GOT3 (cell line): ENCODE measurements at places on chromosomes 7 and 10.

GRCh38 chr7:22193450-22193983 lies 163.4 kb downstream of the RAPGEF5 start:
- DNase-seq: no peak

DNA sequence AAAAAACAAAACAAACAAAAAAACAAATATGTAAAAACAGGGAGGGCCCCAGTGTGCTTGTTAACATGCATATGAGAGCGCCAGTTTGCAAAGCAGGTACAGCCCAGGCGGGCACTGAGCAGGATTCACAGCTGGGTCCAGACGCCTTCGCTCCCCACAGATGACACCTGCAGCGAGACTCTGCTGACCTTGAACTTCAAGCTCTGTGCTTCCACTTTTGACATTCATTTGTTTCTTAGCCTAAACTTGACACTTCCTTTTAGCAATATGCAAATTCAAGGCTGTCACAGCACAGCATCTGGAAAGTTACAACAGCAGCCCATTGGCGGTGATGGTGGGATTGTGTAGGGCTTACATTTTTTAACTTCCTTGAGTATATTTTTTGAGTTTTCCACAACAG lies 88.8 kb upstream of the TNS3 start:
- DNase-seq: no peak

DNA sequence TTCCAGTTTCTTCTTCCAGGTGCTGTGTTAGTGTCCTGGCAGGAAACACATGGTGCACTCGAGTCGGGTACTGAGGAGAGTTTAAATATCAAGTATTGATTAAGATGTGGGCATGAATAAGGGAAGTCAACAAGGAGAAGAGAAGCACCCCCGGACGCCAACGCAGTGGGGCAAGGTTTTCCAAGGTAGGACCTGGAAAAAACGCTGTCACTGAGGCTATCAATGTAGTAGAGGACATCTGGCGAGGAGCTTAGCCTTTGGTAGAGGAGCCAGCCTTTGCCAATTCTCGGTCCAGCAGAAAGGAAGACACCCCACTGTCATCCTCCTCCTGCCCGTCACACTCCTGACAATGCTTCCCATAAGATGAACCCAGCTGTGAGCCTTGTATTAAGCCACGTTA lies 159.6 kb downstream of the TEX36 start:
- no peak for DNase-seq

GRCh38 chr7:45001138-45001694 lies 1.2 kb downstream of the CCM2 start:
- DNase-seq: no peak

GRCh38 chr10:20658158-20658557 lies 239.0 kb downstream of the NEBL start:
- DNase-seq: no peak

GRCh38 chr7:1920266-1920681 lies 250.2 kb downstream of the ELFN1 start:
- DNase-seq: no peak

DNA sequence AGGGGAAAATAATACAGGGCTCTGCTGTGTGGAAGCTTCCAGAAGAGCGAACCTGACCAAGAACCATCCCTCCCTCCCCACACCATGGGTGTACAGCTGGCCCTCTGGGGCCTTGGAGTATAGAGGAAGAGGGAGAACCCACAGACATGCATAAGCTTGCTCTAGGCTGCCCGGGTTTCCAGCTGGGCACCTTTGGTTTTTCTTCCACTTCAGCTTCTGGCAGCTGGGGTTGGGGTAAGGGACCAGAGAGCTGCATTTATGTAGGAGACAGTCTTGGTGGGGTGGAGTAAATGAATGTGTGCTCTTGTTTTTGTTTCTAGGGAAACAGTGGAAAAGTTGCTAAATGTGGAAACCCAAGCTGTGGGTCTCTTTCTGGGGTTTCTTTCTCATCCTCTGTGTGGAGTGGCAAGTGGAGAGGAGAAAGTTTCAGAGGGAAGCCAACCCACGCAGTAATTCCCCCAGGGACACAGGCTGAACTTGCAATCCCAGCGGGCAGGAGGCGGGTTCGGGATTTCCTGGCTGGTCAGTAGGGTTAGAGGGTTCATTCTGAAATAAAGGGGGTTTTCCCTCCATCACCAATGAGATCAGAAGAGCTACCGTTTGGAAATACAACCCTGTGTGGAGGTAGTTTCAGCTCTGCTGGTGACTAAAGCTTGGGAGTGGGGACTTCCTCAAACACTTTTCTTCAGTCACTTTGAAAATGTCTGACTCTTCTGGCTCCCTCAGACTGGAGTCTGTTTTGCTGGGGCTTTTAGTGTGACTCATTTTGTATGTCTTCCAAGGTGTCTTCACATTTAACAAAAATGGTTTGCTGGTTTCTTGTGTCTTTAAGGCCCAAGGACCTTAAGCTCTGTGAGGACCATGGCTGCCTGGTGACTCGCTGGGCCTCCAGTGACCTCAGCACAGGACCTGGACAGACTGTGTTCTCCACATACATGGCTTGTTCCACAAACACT lies 22.2 kb upstream of the SRGN start:
- DNase-seq: no peak

DNA sequence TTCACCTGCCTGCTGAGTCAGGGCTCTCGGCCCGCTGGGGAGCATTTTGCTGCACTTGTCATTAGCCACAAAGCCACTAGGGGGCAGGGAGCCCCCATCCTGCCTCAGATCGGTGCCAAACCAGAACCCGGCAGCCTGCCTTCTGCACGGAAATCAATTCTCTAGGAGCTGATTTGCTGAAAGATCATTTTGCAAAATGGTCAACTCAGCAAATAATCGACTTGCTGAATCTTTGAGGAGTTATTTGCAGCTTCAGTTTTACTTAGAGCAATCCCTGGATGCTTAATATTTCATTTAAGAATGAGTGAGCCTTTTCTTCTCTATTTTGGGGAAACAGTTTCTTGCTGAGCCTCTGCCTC lies 1.7 kb upstream of the GIMAP8 start:
- DNase-seq: peak; percentile 38

GRCh38 chr10:104387130-104387888 lies 33.7 kb downstream of the CFAP58 start:
- DNase-seq: no peak

GRCh38 chr10:48458662-48459048 lies 146.2 kb downstream of the ARHGAP22 start:
- no peak for DNase-seq

DNA sequence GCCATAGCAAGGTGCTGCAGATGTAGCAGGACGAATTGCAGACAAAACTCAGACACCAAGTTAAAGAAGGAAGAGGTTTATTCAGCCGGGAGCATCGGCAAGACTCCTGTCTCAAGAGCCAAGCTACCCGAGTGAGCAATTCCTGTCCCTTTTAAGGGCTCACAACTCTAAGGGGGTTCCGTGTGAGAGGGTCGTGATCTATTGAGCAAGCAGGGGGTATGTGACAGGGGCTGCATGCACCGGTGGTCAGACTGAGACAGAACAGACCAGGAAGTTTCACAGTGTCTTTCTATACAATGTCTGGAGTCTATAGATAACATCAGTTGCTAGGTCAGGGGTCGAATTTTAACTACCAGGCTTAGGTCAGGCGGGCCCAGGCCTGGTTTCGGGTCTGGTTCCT lies 222.0 kb upstream of the C7orf33 start:
- DNase-seq: no peak

- no peak for DNase-seq
Measured at GRCh38 chr10:67770537-67770936, 67.5 kb downstream of the DNAJC12 start.

DNA sequence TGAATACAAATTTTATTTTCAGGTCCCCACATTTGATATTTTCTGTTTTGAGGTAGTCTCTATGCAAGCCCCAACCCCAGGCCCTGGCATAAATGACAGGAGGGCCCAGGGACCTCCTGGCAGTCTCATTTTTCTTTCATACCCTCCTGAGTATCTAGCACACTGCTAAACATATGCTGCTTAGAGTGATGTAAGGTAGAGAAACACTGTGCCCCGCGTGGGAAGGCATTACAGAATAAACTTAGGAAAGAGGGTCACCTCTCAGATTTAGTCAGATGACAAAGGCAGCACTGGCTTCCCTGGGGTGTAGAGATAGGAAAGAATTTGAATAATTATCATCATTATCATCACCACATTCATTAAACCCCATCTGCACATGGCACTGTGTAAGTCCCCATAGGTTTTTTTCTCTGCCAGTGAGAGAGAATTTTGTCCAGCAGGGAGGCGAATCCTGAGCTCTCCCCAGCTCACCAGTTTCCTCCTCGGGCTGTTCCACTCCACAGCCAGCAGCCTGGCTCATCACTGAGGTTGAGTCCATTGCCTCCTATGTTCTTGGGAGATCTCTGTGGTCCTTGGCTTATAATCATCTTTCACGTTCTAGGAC lies 507.3 kb upstream of the GALNT17 start:
- DNase-seq: no peak

DNA sequence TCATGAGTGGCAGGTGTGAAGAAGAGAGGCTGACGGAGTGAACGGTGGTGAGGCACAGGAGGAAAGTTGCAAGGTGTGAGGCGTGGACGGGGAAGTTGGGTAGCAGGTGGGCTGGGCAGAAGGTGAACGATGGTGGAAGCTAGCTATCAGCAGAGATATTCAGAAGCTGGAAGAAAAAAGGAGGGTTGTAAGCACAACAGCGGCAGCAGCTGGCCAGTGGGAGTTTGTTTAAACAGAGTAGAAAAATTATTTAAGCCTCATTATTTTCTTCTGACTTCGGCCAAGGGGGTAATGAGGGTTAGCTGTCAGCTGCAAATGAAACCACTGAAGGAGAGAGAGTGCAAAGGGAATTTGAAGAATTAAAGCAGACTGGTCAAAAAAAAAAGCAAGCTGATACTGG lies 62.1 kb upstream of the PRKAR2B start:
- no peak for DNase-seq

- DNase-seq: no peak
Measured at GRCh38 chr10:3237530-3237929, 64.9 kb upstream of the PITRM1 start.

- no peak for DNase-seq
Measured at GRCh38 chr7:85529201-85529600, 342.3 kb upstream of the SEMA3D start.

- DNase-seq: no peak
Measured at GRCh38 chr7:134024739-134025138, 102.4 kb upstream of the LRGUK start.

DNA sequence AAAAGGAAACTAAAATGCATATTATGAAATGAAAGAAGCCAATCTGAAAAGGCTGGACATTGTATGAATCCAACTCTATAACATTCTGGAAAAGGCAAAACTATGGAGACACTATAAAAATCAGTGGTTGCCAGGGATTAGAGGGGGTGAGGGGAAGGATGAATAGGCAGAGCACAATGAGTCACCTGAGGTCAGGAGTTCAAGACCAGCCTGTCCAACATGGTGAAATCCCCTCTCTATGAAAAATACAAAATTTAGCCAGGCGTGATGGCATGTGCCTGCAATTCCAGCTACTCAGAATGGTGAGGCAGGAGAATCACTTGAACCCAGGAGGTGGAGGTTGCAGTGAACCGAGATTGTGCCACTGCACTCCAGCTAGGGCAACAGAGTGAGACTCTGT lies 324.8 kb upstream of the PHYHIPL start:
- DNase-seq: no peak

GRCh38 chr10:86314616-86315548 lies 51.7 kb downstream of the GRID1 start:
- no peak for DNase-seq

GRCh38 chr7:110940756-110941155 lies 150.2 kb upstream of the LRRN3 start:
- no peak for DNase-seq

DNA sequence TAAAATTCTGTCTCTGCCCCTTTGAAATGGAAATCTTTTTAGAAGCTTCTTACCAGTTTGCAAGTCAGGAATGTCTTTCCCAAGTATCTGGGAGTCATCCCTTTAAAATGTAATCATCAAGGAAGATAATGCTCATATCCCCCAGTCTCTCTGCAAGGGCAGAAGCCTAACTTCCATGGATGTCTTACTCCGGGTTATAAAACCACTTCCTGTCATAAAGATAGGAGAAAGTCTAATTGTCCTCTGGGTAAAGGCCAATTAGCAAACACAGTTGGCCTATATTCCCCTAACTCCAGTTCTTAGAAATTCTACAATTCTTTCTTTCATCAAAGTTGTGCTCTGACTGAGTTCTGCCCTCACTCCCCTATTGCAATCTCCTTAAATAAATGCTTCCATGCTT lies 1631.5 kb upstream of the LRRTM3 start:
- DNase-seq: no peak

DNA sequence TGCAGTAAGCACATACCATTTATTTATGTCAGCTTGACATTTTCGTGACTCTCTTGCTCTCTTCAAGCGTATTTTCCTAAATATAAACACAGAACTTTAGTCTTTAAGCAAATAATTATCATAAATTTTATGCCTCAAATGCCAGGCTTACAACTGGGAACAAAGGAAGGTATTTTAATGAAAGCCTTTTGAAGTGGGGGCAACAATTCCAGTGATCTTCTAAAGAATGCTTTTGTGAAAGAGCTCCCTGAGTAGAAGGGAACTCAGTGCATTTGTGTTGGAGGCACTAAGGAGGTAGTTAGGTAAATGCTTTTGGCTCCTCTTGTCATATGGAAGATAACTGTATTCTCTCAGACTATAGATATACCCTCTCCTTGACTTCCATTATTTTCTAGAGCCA lies 104.9 kb downstream of the VPS50 start:
- no peak for DNase-seq

DNA sequence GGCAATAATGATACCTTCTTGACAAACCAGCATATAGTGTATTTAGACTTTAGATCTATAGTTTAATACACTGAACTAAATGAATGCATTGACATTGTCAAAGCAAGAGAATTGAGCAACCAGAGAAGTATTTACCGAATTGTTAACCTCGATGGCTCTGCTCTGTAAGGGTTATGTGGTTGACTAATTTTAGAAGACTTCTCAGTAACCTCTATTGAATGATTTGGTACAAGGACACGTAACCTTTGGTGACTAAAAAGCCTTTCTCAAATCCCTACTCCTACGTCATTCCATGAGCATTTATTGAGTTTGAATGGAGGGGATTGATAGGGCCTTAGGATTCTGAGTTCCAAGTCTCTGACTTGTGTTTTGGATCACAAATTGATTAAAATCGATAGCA lies 67.6 kb downstream of the MDFIC start:
- DNase-seq: no peak

DNA sequence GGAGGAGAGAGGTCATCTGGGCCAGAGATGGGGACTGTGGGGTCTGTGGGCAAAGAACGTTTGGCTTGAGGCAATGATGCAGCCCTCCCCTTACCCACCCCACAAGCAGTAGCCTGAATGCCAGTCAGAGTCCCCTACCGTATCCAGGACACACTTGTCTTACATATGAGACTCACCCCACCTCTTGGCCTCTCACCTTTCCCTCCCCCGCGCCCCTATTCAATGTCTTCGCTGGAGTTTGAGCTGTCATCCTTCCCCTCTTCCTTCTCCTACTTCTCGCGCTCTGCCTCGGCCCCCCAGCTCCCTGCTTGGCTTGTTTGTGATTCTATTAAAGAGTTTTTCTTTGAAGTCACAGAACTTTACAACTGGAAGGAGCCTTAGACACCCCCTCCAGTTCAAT lies 8.9 kb downstream of the PRRT4 start:
- DNase-seq: no peak

DNA sequence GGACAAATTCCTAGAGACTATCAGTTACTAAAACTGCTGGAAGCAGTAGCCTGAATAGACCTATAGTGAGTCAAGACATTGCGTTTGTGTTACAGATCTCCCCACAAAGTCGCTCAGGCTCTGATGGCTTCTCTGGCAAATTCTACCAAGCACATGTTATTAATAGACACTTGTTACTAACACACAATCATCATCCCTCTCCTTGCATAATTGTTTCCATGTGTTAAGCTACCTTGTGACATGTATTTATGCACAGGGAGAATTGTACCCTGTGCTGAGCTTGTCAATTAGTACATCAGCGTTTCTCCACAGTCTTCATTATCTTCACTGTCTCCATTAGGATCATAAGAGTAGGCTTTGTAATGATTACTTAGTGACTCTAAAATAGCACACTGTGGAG lies 31.2 kb downstream of the DYNC2I1 start:
- DNase-seq: no peak
